ENCODE measurements at places on chromosomes 12 and 14. TPM values are rescaled to one million over a fixed set of nuclear protein-coding genes. Genes with fewer than 3 reads are reported as not detected.

The HOXC13 gene
- not detected for total RNA-seq

The PAH gene
- total RNA-seq, result not detected

The CLEC14A gene
- total RNA-seq, result 540 TPM

The DYNC1H1 gene
- 396 TPM for total RNA-seq

The KRT85 gene
- not detected for total RNA-seq

The FGF23 gene
- not detected for total RNA-seq

The NUDT14 gene
- 47.1 TPM for total RNA-seq

The AKAP6 gene
- total RNA-seq, result under 0.01 TPM

The LRP1 gene
- total RNA-seq, result 5.9 TPM

The OASL gene
- total RNA-seq, result 27.4 TPM

The SDSL gene
- total RNA-seq, result 9.7 TPM

The UNC79 gene
- total RNA-seq, result under 0.01 TPM

The MFAP5 gene
- total RNA-seq, result not detected

The VRTN gene
- not detected for total RNA-seq

The PRPH gene
- not detected for total RNA-seq

The CPM gene
- 34.2 TPM for total RNA-seq

The SLC41A2 gene
- total RNA-seq, result 12.0 TPM

The CKAP4 gene
- total RNA-seq, result 149 TPM

The GPR65 gene
- total RNA-seq, result not detected

The IFNG-AS1 gene
- total RNA-seq, result not detected

The STAT6 gene
- total RNA-seq, result 58.1 TPM

The GRIP1 gene
- total RNA-seq, result 0.32 TPM
